ENCODE measurements at places on chromosomes 11 and 22.
A peak's percentile ranks its signal among the peaks of the same experiment; 100 is the strongest.

GRCh38 chr22:49638788-49639187 lies 188.9 kb downstream of the BRD1 start:
- DNase-seq = no peak

DNA sequence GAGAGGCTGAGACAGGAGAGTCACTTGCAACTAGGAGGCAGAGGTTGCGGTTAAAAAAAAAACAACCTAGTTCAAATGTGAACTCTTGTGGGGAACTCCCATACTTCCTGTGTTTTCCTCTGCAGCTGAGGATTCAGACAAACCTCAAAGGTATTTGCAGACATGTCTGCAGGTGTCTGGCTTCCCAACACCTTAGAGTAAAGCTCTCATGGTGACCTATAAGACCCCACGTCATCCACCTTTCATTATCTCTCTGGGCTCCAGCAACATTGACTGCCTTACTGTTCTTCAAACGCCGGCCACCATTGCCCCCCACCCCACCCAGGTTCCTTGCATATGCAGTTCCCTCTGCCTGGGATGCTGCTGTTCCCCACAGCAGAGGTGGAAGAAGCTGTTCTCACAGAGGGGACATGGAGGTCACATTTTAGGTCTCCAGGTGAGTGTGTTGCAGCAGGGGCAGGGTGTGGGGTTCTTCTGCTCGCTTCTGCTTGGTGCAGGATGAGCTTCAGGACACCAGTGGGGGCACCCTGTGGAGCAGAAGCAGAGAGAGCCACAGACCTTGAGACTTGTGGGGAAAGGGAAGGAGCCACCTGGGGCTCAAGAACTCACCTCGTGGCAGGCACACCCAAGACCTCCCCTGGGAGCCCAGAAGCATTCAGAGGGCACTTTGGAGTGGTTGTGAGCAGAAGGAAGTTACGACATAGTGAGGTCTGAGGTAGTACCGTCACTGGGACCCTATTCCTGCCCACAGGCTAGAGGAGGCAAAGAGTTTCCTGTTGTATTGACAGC lies 203.2 kb downstream of the CSNK2A3 start:
- DNase-seq = peak; percentile 20

GRCh38 chr11:6476571-6476970 lies 2.8 kb upstream of the TRIM3 start:
- DNase-seq = no peak

DNA sequence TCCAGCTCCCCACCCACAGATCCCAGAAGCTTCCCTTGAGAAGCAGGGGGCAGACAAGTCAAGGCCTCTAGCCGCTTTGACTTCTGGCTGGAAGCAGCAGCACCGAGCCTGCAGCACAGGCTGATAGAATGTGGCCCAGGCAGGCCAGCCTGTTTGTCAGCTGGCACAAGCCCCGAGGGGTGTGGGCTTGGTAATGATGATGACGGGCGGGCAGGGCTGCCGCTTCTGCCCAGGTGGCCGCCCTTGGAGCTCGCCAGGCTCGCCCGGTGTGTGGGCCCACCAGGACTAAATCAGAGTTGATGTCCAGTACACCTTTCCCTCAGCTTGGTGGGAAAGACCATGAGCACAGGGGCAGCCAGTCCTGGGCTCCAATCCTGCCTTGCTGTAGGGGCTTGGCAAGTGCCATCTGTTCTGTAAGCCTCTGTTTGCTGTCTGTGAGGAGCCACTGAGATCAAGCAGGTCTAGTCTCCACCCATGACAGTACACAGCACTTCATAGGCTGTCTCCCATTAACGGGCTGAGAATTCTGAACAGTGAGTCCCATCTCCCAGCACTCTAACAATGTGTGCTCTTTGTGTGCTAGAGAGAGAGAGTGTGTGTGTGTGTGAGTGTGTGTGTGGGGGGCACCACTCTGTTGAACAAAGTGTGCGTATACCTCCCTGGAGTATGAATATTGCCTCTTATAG lies 26.8 kb downstream of the MICAL2 start:
- DNase-seq = no peak

GRCh38 chr11:58597486-58598144 lies 18.8 kb downstream of the ZFP91 start:
- DNase-seq = no peak

GRCh38 chr22:46517255-46517761 lies 20.1 kb downstream of the CELSR1 start:
- no peak for DNase-seq

- DNase-seq = no peak
Measured at GRCh38 chr22:37750596-37751162, 53.8 kb downstream of the TRIOBP start.
